ENCODE measurements at places on chromosomes 2 and 18.

- DNase-seq: no peak
Measured at GRCh38 chr2:110639972-110640371, 37.9 kb downstream of the BUB1 start.

DNA sequence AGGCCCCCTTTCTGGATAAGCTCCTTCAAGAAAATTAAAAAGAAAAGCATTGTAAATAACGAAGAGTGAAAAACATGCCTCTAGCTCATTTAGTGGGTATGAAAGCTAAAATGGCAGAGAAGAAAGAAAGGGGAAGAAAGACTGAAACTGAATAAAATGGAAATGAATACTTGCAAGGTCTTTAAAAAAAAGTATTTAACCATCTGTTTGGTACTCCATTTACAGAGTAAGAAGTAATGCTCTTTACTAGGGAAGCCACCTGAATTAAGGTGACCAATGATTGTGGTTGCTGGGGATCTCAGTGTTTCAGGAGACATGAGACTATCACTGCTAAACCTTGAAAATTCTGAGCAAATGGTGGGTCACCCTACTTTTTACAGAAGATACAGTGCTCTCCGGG is 17.7 kb upstream of the ARL5A start:
- no peak for DNase-seq

DNA sequence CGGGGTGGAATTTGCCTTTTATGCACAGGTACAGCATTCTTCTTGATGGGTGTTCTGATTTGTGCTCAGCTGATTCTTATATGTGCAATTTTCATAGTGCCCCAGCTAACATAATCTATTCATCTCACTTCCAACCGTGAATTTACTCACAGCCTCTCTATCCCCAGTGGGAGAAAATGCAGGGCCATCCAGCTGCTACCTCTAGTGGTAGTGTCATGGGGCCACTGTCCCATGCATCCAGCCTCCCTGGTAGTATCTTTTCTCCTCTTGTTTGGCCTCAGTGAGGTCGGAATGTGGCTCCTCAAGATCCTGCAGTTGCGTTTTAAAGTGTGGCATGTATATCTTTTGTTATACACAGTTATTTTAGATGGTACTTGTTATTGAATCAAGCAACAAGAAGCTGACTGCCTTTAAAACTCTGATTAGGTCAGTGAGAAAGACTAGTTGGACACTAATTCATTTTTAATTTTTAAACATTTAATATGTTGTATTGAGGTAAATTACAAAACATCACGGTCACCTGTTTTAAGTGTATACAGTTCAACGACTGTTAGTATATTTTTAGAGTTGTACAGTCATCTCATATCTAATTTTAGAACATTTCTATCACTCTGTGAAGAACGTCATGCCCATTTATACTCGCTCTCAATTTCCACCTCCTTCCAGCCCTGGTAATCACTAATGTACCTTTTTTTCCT is 67.9 kb upstream of the TXNDC2 start:
- DNase-seq: no peak

DNA sequence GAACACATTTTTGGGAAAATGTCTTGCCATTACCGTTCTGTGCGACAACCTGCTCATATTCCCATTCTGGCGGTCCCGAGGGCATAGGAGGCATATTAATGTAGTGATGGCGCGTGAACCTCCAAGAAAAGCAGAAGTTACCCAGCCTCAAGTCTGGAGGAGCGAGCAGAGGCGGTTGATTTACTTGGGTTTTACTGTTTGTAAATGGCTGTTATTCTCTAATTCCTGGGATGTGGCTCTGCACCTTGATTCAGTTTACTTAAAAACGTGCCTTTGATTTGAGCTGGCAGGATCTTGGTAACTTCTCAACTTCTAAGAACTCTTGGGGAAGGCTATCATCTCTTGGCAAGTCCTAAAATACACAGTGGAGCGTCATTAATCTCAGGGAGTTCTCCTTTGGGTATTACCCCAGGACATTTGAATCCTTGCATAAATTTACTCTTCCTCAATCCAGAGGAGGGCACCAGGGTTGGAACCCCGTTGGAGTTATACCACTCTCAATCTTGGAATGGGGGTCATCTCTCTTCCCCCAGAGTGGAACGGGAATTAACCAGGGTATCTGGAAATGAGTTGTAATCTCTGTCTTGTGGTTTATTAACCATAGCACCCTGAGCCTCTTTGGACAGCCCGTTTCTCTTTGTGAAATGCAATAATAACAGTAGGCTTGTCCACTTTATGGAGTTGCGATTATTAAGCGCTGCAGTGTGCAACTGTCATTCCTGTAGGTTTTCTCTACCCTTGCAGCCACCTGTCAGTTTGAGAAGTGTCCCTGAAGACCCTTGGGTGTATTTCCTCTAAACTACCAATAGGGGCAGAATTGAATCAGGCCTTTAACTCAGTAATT is 2.1 kb downstream of the HK2 start:
- peak; percentile 75 for DNase-seq

GRCh38 chr2:175457895-175458448 is 276.5 kb upstream of the ATP5MC3 start:
- no peak for DNase-seq

- peak; percentile 77 for DNase-seq
Measured at GRCh38 chr2:222939208-222939856, 78.5 kb downstream of the ACSL3 start.

DNA sequence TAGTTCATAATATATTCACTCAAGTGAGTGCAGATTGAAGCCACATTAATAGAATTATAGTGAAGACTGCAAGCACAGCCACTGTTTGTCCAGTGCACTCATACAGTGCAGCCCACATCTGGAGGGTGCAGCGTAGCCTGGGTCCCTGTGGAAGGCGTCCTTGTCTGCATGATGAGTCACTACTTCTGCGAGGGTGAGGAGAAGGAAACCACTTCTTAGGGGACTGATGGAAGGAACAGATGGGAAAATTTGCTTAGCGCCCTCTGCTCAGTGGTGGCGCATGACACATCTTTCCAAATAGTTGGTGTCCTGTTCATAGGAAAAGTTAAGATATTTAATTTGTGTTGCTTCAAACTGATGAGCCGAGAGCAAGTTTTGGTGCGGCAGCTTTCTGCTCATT is 330.4 kb upstream of the SMIM21 start:
- no peak for DNase-seq

- no peak for DNase-seq
Measured at GRCh38 chr2:235365743-235366142, 128.1 kb upstream of the AGAP1 start.

DNA sequence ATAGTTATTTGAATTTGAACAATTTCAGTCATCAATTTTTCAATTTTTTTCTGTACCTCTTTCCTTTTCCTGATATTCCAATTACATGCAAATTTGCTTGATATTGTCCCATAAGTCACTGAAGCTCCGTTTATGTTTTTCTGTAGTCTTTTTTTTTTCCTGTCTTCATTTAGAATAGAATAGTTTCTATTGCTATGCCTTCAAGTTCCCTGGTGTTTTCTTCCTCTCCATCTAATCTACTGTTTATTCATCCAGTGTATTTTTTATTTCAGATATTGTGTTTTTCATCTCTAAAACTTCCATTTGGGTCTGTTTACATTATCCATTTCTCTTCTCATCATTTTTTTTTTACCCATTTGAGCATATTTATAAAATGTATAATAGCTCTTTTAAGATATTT is 8.0 kb upstream of the EIF2AK2 start:
- no peak for DNase-seq

GRCh38 chr18:55790296-55790695 is 202.3 kb upstream of the TCF4 start:
- no peak for DNase-seq

DNA sequence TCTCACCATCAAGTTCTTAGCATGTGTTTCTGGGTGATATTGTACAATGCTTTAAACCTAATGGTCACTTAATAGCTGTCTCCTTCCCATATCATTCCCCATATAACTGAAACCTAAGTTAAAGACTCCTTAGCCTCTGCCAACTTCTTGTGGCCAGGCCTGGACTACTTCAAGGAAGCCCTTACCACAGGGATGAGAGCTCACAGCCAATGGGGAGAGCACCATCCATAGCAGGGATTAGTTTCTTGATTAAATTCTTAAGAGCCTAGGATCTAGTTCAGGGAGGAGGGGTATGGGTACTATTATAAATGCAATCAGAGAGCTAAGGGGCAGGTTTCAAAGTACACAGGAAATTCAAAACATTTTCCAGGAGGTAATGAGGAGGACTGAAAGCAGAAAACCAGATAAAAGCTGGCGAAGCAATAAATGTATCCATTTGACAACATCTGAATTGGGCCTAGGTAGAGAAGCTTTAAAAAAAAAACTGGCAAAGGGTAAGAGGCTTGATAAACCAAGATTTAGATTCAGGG is 34.8 kb upstream of the IHH start:
- DNase-seq: no peak
